ENCODE measurements at places on chromosomes 7 and 10.

- DNase-seq = no peak
Observed at GRCh38 chr7:122383934-122384333, 79.4 kb upstream of the FEZF1 start.

DNA sequence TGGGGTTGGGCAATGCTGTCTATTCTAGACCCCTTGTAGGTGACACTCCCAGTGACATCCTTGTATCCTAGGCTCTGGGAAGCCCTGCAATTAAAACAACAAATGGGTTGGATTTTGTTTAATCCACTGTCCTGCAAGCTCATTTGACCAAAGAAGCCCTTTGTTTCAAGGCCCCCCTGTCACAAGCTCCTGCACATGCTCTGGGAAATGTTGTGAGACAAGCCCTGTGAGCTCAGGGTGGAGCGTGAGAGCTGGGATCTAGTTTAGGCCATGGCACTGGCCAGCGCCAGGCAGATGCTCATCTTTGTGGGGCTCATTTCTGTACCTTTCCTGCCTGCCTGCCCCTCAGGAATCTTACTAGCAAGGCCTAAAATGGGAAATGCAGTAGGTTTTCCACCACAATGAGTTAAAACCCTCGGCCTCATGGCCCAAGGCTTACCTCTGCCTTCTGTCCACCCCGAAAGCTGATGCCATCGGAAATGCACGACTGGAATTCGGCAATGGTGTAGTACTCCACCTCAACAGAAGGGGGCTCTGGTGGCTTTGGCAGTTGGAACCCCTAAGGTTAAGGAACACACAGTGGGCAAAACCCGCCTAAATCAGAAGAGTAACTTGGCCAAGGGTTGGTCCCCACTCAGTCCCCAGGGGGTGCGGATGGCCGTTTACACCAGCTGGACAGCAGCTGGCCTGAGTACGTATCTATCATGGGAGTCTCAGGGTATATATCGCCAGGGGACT lies 112.0 kb downstream of the NEURL1 start:
- DNase-seq = peak; percentile 92

DNA sequence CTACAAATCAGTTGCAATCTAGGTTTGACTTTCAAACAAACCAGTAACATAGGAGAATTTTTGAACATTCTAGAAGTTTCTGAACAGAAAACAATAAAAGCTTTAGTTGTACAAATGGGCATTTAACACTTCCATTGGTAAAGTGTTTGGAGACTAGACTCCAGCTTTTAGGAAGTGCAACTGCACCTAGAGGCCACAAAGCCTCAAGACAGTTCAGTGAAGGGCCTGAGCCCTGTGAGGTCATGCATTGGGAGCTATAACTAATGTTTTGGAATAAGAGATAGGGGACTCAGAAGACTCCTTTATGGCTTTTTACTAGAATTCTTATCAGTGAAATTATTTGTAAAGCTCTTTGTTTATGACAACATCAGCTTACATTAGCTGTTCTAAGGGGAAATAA lies 3.0 kb upstream of the EPHB6 start:
- DNase-seq = no peak

GRCh38 chr7:106772655-106773108 lies 92.4 kb upstream of the PIK3CG start:
- no peak for DNase-seq

GRCh38 chr10:58952747-58953466 lies 223.5 kb upstream of the PHYHIPL start:
- peak; percentile 35 for DNase-seq

GRCh38 chr7:70154521-70155180 lies 556.4 kb downstream of the AUTS2 start:
- no peak for DNase-seq

DNA sequence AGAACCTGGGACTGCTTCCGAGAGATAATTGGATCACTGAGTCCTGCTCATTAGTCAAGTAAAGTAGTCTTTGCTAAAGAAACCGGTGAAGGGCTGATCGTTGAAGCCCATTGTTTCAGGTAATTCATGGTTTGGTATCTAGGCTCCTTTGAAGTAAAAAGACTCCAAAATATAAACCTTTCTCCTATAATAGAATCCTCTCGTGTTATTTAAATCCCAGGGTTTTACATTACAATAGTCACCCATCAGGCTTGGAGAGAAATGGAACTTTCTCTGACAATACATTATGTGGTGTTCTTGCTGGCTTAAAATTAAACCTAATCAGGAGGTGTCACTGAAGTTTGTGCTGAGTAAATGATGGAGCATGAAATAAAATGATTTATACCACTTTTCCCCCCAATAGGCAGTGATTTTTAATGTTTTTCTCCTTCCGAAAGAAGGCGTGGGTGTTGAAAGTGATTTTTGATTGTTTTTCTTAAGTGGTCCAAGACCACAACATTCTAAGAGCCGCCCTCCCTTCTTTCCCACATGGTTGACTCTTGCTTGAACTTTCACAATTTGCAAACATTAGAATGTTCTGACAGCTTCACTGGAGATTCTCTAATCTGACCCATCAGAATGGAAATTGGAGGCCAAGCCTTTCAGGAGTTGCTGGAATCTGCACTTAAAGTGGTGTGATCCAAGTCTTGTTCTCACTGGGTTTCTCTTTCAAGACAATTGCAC lies 44.2 kb downstream of the LRMDA start:
- no peak for DNase-seq

GRCh38 chr7:134993877-134994456 lies 7.7 kb downstream of the AGBL3 start:
- no peak for DNase-seq

GRCh38 chr7:1902231-1902855 lies 232.3 kb downstream of the ELFN1 start:
- no peak for DNase-seq

GRCh38 chr7:15801551-15801950 lies 115.1 kb upstream of the MEOX2 start:
- DNase-seq = peak; percentile 16

- peak; percentile 42 for DNase-seq
Observed at GRCh38 chr10:11934262-11934661, 108.3 kb downstream of the UPF2 start.

- no peak for DNase-seq
Observed at GRCh38 chr7:130879191-130879590, 145.2 kb upstream of the KLF14 start.

DNA sequence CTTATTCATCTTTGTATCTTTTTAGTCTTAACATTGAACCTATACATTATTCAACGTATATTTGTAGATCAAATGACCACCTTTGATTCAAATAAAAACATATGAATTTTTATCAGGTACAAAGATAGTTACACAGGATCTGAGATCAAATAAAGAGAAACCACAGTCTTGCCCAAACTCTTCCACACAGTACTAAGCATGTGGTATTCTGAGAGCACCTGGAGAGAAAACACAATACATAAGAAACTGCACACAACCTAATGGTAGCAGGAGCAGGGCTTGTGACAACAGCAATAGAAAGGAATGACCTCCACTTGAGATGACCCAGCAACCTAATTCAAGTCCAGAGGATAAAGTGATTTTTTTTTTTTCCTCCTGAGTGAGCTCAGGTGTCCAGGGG lies 6.5 kb upstream of the WASL start:
- DNase-seq = no peak

DNA sequence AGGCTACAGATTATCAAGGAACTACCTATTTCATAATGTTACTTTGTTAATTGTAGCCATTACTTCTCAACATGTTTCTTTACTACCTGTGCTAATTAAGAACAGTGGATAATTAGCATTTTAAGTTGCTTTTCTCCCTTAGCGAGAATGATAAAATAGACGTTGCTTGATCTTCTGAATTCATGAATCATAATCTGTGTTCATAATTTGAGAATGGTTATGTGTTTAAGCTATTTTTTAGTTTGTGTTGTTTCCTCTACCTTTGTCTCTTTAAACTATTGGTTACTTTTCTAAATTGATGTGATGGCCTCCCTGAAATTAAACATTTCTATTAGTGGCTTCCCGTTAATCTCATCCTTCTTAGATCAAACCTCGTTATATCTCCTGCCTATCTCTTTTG lies at the start of gene ZRANB1:
Gene ZRANB1 (plus strand): TSS at position 301 of the 400 bp plus-strand sequence. CDS start 371 bp downstream, outside the sequence.
- no peak for DNase-seq

GRCh38 chr10:13526948-13527863 lies 1.6 kb downstream of the BEND7 start:
- peak; percentile 82 for DNase-seq

- DNase-seq = peak; percentile 94
Observed at GRCh38 chr10:73785211-73785720, at the start of gene ZSWIM8. Gene ZSWIM8 (plus strand): TSS chr10:73785606. CDS start chr10:73785879, 273 bp downstream.

- DNase-seq = no peak
Observed at GRCh38 chr10:77240041-77240652, 397.5 kb downstream of the KCNMA1 start.

GRCh38 chr10:30456266-30456665 lies 22.3 kb downstream of the MAP3K8 start:
- no peak for DNase-seq

DNA sequence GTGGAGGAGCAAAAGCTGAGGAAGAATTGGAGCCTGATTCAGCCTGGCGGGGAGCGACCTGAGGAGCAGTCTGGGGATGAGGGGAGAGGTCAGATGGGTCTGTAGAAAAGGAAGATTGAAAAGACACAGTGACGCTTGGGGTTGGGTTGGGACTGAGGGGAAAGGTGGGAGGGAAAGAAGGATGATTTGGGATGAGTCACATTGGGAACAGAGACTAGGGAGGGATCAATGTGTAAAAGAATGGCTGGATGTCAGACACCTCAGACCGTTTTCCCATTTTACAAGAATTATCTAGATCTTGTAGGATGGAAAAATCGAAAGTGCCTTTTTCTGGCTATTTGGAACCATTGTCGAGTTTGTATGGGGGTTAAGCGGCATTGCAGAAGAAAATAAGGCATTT lies 1076.5 kb downstream of the DNAJB9 start:
- no peak for DNase-seq
